Stimulated activated CD4-positive, alpha-beta T cell treated with anti-CD3 and anti-CD28 coated beads, TNF-alpha, amount 100 ng/mL, for 1 hour (primary cell): ENCODE measurements at places on chromosomes 7 and 10.

DNA sequence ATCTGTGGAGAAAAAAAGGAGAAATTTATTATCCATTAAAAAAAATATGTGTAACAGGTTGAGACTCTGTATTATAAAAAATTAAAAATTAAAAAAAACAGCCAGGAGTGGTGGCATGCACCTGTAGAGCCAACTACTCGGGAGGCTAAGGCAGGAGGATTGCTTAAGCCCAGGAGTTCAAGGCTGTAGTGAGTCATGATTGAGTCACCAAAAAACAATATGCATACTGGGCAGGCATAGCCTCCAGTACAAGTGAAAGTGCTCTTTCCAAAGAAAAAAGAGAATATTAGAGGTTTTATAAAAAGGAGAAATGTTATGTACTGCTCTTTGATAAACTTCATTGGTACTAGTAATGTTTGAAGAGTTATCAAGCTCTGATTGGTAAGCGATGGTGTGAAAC, 647.1 kb upstream of the ZWINT start:
- DNase-seq, result no peak

- DNase-seq, result no peak
These were observed 1116.9 kb upstream of the CELF2 start for GRCh38 chr10:9900751-9901150.

DNA sequence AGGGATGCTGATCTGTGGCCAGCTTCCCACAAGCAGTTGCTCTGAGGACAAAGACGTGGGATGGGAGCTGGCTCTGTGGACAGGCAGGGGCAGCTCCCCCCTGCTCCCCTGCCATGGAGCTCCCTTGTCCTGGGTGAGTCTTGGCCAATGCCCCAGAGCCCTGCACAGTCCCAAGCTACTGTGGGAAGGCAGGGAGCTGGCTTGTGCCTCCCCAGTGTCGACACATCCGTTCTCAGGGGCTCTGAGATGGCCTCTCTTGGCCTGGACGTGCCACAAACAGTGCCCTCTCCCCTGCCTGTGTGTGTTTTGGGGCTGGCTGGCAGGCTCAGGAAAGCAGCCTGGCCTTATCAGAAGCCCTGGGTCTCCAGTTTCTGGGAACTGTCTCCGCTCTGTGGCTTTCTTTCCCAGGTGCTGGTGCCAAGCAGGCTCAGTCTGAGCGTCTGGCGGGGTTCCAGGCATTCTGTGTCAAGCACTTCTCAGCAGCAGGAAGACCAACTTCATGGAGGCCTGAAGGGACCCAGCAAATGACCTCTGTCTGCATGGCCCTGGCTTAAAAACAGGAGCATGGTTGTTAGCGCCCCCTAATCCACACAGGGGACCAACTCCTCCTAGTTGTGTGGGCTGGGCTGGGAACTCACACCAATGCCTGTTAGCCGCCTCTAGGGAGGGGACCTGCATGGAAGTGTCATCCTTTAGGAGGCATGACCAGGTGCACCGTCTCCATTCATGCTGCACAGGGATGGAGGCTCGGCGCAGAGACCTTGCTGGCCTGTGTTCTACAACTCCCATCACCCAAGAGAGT, 375.2 kb downstream of the RPS24 start:
- DNase-seq, result no peak

DNA sequence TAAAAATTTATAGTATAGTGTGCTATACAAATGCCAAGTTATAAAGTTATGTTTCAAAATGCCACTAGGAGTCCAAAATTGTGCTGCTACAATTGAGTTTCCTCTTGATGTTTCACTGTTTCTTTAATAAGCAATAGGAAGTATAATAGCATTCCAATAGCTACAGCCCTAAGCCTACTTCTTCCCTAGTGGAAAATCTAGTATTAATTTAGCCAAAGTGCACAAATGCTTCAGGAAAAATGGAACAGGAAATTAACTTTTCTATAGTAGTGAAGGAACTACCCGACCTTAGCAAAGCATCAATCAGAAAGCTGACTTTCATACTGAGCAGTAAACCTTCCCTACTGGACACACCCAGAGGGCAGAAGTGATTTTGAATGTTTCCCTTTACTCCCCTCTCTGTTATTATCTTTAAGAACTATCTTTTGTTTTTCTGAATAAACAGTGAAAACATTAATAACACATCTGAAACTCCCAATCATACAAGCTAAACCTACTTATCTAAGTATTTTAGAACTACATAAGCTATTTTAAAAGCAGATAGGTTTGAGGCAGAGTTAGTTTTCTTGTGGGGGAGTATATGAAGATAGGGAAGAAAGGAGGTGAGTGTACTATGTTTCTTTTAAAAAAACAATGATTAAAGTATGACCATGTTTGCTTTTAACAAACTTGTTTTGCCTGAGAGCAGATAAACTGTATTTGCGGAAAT, 13.7 kb downstream of the CPED1 start:
- DNase-seq, result no peak

DNA sequence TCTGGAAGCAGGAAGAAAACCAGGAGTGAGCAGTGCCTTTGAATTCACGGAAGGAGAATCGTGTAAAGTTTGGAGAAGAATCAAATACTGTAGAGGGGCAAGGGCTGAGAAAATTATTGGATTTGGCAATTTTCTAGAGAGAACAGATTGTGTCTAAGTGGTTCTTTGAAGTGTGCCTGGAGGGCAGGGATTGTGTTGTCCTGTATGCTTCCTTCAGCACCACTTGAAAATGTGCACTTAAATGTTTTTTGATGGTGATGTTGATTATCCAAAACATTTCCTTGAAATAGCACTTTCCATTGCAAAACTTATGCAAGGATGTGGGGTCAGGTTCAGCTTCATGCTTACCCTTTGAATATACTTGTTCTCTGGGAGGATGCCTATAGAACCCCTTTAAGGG, 360.2 kb downstream of the SORCS3 start:
- DNase-seq, result no peak

DNA sequence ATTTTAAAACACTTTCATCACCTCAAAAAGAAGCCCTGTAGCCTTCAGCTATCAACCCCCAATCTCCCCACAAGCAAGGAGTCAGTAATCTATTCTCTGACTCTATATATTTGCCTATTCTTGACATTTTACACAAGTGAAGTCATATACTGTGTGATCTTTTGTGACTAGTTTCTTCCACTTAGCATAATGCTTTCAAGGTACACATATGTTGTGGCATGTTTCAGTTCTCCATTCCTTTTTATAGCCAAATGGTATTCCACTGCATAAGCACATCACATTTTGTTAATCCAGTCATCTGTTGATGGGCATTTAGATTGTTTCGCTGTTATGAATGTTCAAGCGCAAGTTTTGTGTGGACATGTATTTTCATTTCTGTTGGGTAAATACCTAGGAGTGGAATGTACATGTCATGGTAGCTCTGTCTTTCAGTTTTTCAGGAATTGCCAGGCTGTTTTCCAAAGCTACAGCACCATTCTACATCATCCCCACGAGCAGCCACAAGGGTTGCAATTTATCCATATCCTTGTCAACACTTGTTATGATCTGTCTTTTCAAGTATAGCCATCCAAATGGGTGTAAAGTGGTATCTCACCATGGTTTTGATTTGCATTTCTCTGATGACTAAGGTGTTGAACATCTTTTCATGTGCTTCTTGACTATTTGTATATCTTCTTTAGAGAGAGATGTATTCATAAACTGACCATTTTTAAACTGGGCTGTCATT, 405.6 kb downstream of the KCNMA1 start:
- no peak for DNase-seq

DNA sequence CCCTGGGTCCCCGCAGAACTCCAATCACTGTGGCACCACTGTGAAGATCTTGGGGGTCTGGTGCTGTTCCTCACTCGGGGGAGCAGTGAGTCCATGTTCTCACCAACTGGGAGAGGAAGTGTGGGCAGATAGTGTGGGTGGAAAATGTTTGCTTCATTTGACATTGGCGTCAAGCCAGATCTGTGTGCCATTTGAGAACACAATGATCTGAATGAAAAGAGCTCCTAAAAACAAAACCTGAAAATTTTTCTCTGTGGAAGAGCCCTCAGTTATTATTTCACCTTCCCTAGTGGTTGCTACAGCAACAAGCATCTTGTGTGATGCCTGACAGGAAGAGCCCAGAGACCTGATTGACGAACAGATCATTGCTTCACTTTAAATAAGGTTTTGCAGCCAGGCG, 125.6 kb downstream of the VIPR2 start:
- no peak for DNase-seq

DNA sequence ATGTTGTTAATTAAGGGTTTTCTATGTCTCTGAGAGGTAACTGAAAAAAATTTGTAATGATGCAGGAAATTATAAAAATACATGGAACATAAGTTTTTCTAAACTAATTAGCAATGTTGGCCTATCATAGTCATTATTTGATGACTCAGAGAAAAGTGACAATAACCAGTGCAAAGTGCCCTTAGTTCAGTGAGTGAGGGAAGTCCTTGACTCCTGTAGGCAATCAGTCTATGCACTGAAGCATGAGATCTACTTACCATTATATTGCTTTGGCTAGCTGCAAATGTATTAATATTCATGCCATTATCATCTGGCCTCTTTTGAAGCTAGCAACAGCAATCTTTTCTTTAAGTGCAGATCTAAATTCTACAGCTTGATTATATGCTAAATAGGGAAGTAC, 40.6 kb downstream of the CCDC172 start:
- DNase-seq, result no peak

DNA sequence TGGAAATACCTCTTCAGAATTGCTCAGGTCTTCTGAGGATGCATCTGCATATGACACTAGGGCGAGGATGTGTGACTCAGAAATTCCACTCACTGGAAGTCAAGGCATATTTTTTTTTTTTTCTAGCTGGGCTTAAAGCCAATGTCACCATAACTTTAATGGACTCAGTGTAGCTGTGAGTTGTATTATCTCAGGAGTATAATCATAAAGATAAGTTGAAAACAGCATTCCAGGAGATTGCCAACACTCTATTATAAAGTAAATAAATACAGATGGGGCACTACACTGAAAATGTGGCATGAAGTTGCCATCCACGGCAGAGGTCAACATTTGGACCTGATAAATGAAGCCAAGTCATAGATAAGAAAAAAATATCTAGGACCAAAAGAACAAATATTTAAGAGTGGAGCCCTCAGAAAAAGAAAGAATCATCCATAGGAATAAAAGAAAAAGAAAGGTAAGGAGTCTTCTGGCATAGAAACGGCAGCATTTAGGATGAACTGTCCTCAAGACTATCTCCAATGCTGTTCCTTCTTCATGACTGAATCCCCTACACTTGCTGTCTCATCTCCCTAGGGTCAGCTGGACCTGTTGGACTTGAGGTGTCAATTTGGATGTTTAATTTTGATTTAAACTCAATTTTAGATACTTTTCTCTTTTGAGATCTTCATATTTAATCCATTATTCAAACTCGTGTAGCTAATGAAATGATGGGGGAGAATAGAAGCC, 72.9 kb upstream of the CAV2 start:
- no peak for DNase-seq

DNA sequence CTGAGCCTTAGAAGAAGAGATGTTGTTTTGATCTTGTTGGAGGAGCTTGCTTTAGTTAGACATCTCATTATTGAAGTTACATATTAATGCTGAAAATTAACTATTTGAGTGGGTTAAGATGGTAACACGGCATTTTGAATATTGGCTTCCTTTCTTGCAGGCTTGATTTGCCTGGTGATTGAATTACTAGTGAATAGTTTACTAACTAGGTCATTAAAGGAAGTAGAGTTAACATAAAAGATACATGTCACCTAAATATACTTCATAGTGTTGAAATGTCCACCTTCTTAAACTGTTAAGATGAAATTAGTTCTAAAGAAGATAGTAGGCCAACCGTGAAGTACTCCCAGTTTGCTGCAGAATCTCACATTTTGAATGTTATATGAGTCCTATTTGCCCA, 18.5 kb downstream of the MPLKIP start:
- DNase-seq, result no peak

GRCh38 chr10:36534471-36535002, 590.9 kb upstream of the ANKRD30A start:
- no peak for DNase-seq

GRCh38 chr10:24174014-24174413, 34.9 kb upstream of the KIAA1217 start:
- no peak for DNase-seq

GRCh38 chr10:1228467-1228975, 172.3 kb downstream of the WDR37 start:
- no peak for DNase-seq

GRCh38 chr7:100836812-100837098, 9.4 kb upstream of the EPHB4 start:
- no peak for DNase-seq

GRCh38 chr7:333393-333764, 43.4 kb downstream of the FOXL3 start:
- DNase-seq, result no peak

GRCh38 chr10:22669163-22669711, 45.1 kb downstream of the PIP4K2A start:
- no peak for DNase-seq

GRCh38 chr7:50330254-50330653, 25.7 kb downstream of the IKZF1 start:
- DNase-seq, result no peak

DNA sequence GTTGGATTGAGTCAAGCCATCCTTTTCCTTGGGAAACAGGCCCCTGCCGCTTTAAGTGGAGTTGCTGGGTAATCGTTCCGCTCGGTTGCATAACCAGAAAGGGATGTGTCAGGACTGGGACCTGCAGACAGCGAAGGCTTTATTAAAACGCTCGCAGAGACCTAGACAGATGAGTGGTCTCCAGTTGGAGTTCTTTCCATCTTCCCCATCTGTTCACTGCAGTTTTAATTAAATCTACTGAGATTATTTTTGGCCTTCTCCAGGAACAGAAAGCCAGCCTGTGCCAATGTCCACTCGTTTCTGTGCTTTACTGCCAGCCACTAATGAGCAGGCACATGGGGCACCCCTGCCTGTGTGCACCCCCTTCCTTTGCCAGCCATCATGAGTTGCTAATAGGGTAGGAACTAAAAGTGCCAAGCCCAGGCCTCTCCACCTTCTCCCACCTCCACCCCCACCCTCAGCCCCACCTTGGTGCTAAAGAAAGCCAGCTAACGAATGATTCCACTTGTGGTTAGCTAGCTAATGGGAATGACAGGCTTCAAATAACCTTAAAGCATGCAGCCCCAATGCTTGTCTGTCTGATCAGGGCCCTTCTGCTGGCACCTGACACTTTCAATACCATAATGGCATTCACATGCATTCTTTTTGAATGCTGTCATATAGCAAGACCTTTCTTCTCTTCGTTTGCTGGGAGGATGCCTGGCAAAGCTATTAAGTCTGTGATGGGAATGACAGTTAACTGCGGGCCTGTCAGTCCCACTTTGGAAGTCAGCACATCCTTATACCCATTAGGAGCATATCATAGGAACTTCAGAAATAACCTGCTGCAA, 556.8 kb upstream of the GALNT17 start:
- DNase-seq, result no peak

DNA sequence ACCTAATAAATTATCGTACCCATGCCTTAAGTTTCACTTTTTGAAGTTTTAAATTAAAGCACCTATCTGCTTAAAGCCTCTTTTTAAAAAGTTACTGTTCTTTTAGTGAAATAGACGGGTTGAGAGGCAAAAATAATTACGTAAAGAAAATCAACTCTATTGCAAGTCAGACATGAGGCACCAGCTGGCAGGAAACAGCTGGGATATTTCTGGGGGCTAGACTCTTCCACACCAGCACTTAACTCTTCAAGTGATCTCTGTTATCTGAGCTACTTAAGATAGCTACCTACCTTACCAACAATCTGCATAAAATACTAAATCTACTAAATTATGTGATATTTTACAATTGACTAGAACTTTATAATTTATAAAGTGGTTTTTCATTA, 35.8 kb downstream of the GBF1 start:
- DNase-seq, result no peak
